ENCODE measurements at places on chromosomes 13 and 19. TPM values are rescaled to one million over a fixed set of nuclear protein-coding genes. Genes with fewer than 3 reads are reported as not detected.

- H3K27me3 ChIP-seq: no peaks in the 10 kb centered on the region
- H3K27ac ChIP-seq: no peak overlapping the region
- no peak overlapping the region for H3K4me3 ChIP-seq
- DNase-seq: no peak
- H3K4me1 ChIP-seq: no peaks in the 10 kb centered on the region
- H3K36me3 ChIP-seq: no peaks in the 10 kb centered on the region
These were observed 20.1 kb downstream of the FPR3 start for GRCh38 chr19:51815043-51815442.

GRCh38 chr13:19984430-19985218 is 26.1 kb downstream of the ZMYM2 start:
- H3K27ac ChIP-seq: peak overlapping the region; percentile 11
- no peak overlapping the region for H3K4me3 ChIP-seq
- DNase-seq: no peak
- H3K4me1 ChIP-seq: peaks cover 7% of the 10 kb centered on the region

CABP5 gene
- not detected for total RNA-seq

GRCh38 chr19:8500158-8500557 is 2.3 kb downstream of the PRAM1 start:
- H3K4me3 ChIP-seq: peak overlapping the region; percentile 40
- H3K4me1 ChIP-seq: peaks cover 8% of the 10 kb centered on the region
- peak overlapping the region; percentile 38 for H3K27ac ChIP-seq
- H3K27me3 ChIP-seq: no peaks in the 10 kb centered on the region
- DNase-seq: no peak
- no peaks in the 10 kb centered on the region for H3K36me3 ChIP-seq

- H3K4me1 ChIP-seq: peaks cover 10% of the 10 kb centered on the region
- DNase-seq: no peak
- H3K4me3 ChIP-seq: no peak overlapping the region
- peaks cover 4% of the 10 kb centered on the region for H3K36me3 ChIP-seq
These were observed 279.8 kb downstream of the DCLK1 start for GRCh38 chr13:35851356-35851755.

ZNF728 gene
- not detected for total RNA-seq

DNA sequence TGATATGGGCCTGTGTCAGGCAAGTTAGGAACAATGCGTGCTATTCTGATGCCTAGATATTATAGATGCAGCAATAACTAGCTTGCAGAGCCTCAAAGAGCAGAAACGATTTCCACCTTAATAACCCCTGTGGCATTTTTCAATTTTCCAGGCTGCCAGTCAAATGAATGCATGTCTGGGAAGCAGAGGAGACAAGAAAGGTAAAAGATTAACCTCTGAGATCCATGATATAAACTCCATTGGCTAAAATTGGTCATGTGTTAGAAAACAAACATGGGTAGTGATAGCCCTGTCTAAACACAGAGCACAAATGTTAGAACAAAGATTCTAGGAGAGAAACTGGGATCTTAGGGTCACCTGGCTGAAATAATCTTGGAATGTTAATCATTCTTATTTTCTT is 811.1 kb downstream of the DIAPH3 start:
- no peak for DNase-seq
- H3K27ac ChIP-seq: no peak overlapping the region
- peaks cover 3% of the 10 kb centered on the region for H3K27me3 ChIP-seq
- H3K4me1 ChIP-seq: peaks cover 38% of the 10 kb centered on the region
- no peak overlapping the region for H3K4me3 ChIP-seq

DNA sequence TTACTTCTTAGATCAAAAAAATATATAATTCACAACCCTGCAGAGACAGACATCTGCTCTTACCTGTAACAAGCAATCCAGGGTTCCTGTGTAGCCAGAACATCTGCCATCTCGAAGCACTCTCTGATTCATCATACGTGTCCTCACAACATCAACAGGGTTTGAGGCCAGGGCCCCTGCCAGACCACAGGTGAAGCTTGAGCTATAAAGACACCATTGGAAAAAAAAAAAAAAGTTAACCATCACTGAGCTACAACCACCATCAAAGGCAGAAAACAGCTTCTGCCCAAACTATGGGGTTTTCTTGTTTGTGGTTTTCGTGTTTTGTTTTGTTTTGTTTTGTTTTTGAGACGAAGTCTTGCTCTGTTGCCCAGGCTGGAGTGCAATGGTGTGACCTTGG is 19.3 kb downstream of the SLC25A30 start:
- peaks cover 20% of the 10 kb centered on the region for H3K36me3 ChIP-seq
- no peaks in the 10 kb centered on the region for H3K27me3 ChIP-seq
- no peak overlapping the region for H3K4me3 ChIP-seq
- H3K27ac ChIP-seq: no peak overlapping the region
- DNase-seq: no peak

- no peak for DNase-seq
- H3K4me3 ChIP-seq: no peak overlapping the region
- H3K36me3 ChIP-seq: no peaks in the 10 kb centered on the region
- H3K27me3 ChIP-seq: no peaks in the 10 kb centered on the region
- H3K27ac ChIP-seq: no peak overlapping the region
These were observed 77.4 kb upstream of the LRCH1 start for GRCh38 chr13:46475541-46475991.

FCAR gene
- not detected for total RNA-seq

FAM83E gene
- 6.1 TPM for total RNA-seq

DNA sequence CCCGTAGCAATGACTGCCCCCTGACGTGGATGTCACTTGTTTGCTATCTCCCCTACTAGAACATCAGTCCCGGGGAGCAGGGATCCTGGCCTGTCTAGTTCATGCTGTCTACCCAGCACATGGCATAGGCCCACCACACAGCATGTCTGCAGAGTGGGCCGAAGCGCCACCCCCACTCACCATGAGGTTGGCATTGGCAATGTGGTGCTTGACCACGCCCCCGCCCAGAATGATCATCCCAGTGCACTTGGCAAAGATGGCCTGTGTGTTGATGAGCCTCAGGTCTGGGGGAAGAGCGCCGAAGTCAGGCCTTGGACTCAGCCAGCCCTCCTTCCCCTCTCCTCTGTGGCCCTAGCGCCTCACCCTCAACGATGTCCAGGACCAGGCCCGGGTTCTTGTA is 4.8 kb downstream of the DHPS start:
- DNase-seq: no peak
- peaks cover 9% of the 10 kb centered on the region for H3K4me1 ChIP-seq
- H3K36me3 ChIP-seq: peaks cover 31% of the 10 kb centered on the region
- no peak overlapping the region for H3K4me3 ChIP-seq

SIGLEC8 gene
- total RNA-seq: not detected

GRCh38 chr13:106498158-106498557 is 37.3 kb downstream of the EFNB2 start:
- peaks cover 38% of the 10 kb centered on the region for H3K36me3 ChIP-seq
- peaks cover 55% of the 10 kb centered on the region for H3K4me1 ChIP-seq

GRCh38 chr19:29475469-29475868 is 50.3 kb upstream of the VSTM2B start:
- H3K27me3 ChIP-seq: peaks cover 36% of the 10 kb centered on the region
- no peak overlapping the region for H3K27ac ChIP-seq
- no peak for DNase-seq
- no peaks in the 10 kb centered on the region for H3K36me3 ChIP-seq

FCGBP gene
- total RNA-seq: 10.0 TPM

- H3K4me1 ChIP-seq: no peaks in the 10 kb centered on the region
- no peaks in the 10 kb centered on the region for H3K27me3 ChIP-seq
- no peak overlapping the region for H3K4me3 ChIP-seq
- no peak overlapping the region for H3K27ac ChIP-seq
- DNase-seq: no peak
These were observed 104.7 kb upstream of the FREM2 start for GRCh38 chr13:38582133-38582532.

GRCh38 chr13:29434217-29434945 is 161.1 kb downstream of the SLC7A1 start:
- peaks cover 10% of the 10 kb centered on the region for H3K27me3 ChIP-seq
- H3K36me3 ChIP-seq: no peaks in the 10 kb centered on the region
- DNase-seq: no peak
- H3K4me3 ChIP-seq: peak overlapping the region; percentile 13
- peak overlapping the region; percentile 64 for H3K27ac ChIP-seq

- DNase-seq: no peak
- no peaks in the 10 kb centered on the region for H3K27me3 ChIP-seq
- H3K27ac ChIP-seq: no peak overlapping the region
- H3K4me1 ChIP-seq: no peaks in the 10 kb centered on the region
- no peak overlapping the region for H3K4me3 ChIP-seq
- no peaks in the 10 kb centered on the region for H3K36me3 ChIP-seq
These were observed 10.6 kb downstream of the SLC15A1 start for GRCh38 chr13:98741741-98742435.

DNA sequence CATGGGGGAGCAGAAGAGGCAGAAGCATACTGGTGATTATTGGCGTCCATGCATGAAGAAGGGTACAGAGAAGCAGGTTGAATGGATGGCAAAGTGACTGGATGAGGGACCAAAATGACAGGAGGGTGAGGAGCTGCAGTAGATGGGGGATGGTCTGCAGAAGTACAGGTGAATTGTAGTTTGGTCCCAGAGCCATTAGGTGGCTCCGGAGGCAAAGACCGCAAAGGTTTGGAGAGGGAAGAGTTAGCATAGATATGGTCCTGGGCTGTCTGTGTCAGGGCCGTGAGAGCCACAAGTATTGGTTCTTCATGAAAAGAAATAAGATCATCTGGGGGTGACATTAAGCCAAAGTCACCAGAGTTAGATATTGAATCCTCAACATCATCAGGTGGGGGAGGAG is 59.0 kb upstream of the ZNF726 start:
- H3K36me3 ChIP-seq: peaks cover 6% of the 10 kb centered on the region
- H3K27me3 ChIP-seq: no peaks in the 10 kb centered on the region
- H3K27ac ChIP-seq: no peak overlapping the region
- no peak for DNase-seq
- H3K4me1 ChIP-seq: no peaks in the 10 kb centered on the region
- H3K4me3 ChIP-seq: no peak overlapping the region

- DNase-seq: no peak
- H3K4me3 ChIP-seq: no peak overlapping the region
- H3K27ac ChIP-seq: no peak overlapping the region
- H3K27me3 ChIP-seq: peaks cover 55% of the 10 kb centered on the region
- H3K4me1 ChIP-seq: peaks cover 16% of the 10 kb centered on the region
These were observed 4.0 kb downstream of the COL5A3 start for GRCh38 chr19:10006335-10006708.

GRCh38 chr13:106882246-106882645 is 314.3 kb upstream of the ARGLU1 start:
- no peak overlapping the region for H3K27ac ChIP-seq
- H3K36me3 ChIP-seq: no peaks in the 10 kb centered on the region

- H3K4me3 ChIP-seq: peak overlapping the region; percentile 84
- DNase-seq: no peak
- no peaks in the 10 kb centered on the region for H3K36me3 ChIP-seq
- no peak overlapping the region for H3K27ac ChIP-seq
These were observed 40.9 kb downstream of the DEDD2 start for GRCh38 chr19:42176649-42176989.

- H3K36me3 ChIP-seq: peaks cover 3% of the 10 kb centered on the region
- peaks cover 9% of the 10 kb centered on the region for H3K4me1 ChIP-seq
- no peak overlapping the region for H3K4me3 ChIP-seq
- H3K27ac ChIP-seq: no peak overlapping the region
These were observed 74.5 kb downstream of the NBEA start for GRCh38 chr13:35016362-35017112.

GRCh38 chr19:41318696-41319499 is 8.9 kb downstream of the CCDC97 start:
- no peaks in the 10 kb centered on the region for H3K27me3 ChIP-seq
- no peak for DNase-seq
- H3K36me3 ChIP-seq: peaks cover 11% of the 10 kb centered on the region
- H3K4me1 ChIP-seq: peaks cover 10% of the 10 kb centered on the region
- no peak overlapping the region for H3K4me3 ChIP-seq

DNA sequence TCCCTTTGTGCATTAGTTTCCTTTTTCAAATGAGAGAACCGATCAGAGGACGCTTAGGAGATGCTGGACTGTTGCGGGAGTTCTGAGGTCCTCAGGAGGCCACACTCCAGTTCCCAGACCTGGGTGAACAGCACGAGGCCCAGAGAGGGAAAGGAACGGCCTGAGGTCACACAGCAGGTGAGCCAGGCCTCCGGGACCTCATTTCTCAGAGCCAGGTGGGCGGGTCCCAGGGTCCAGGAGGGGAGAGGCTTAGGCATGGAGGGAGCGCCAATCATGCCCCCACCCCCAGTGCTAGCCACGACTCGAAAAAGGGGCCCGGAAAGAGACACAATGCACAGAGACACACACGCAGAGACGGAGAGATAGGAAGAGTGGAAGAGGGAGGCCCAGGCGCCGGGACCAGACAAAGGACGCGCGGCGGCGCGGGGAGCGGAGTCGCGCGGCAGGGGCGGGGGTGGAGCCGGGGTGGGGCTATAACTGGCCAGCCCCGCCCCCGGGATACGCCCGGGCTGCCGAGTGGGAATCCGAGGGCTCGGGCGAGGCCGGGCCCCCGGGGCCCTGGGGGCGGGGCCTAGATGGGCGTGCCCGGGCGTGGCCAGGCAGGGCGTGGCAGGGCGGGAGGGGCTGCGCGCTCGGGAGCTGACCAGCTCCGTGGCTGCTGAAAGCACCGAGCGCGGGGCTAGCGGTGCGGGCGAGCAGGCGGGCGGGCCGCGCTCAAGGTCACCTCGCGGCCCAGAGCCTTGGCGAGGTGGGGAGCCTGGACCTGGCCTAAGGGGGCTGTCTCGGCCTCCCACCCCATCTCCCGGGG is 1.6 kb downstream of the ELAVL3 start:
- H3K27me3 ChIP-seq: peaks cover 55% of the 10 kb centered on the region
- H3K27ac ChIP-seq: no peak overlapping the region
- H3K4me1 ChIP-seq: peaks cover 4% of the 10 kb centered on the region
- DNase-seq: no peak
- H3K36me3 ChIP-seq: no peaks in the 10 kb centered on the region

POLR1D gene
- 155 TPM for total RNA-seq

DNA sequence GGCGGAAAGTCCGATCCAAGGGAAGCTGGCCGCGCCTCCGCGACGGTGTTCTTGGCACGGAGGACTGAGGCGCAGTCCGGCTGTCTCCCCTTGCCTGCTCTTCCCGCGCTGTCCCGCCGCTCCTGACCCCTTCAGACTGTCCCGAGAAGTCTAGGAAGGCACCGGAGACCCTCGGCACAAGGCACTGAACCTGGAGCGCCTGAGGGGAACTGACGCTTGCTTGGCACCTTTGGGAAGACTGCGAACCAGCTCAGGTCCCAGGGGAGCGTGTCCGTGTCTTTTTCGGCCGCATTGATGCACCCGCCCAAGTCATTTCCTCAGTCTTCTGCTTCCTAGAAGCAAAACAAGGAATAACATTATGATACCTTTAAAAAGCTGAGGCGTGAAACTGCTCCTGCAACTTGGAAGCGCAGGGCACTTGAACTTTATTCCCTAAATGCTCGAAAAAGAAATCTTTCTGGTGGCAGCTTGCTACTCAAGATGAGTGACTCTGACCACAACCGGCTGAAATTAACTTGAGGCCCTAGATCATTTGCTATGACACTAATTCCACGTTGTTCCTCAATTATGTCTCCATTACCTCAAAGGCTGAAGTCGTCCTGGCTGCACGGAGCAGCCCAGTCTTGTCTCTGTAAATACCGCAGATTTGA is 735 bp upstream of the FLT1 start:
- DNase-seq: no peak
- H3K27ac ChIP-seq: peak overlapping the region; percentile 27
- H3K27me3 ChIP-seq: peaks cover 91% of the 10 kb centered on the region
- H3K36me3 ChIP-seq: no peaks in the 10 kb centered on the region

KIRREL2 gene
- total RNA-seq: 3.3 TPM

RHPN2 gene
- total RNA-seq: 31.6 TPM

ATP8A2 gene
- 13.8 TPM for total RNA-seq

NOTCH3 gene
- total RNA-seq: 139 TPM

GRCh38 chr19:56942756-56943155 is 102.2 kb upstream of the PEG3 start:
- no peak overlapping the region for H3K4me3 ChIP-seq
- no peaks in the 10 kb centered on the region for H3K27me3 ChIP-seq
- H3K36me3 ChIP-seq: no peaks in the 10 kb centered on the region
- DNase-seq: peak; percentile 83
- H3K27ac ChIP-seq: no peak overlapping the region

GRCh38 chr13:56659041-56659471 is 481.7 kb upstream of the PRR20A start:
- H3K4me1 ChIP-seq: no peaks in the 10 kb centered on the region
- no peak for DNase-seq
